ENCODE measurements at places on chromosomes 16 and 17. TPM values are rescaled to one million over a fixed set of nuclear protein-coding genes. Genes with fewer than 3 reads are reported as not detected.
A peak's percentile ranks its signal among the peaks of the same experiment; 100 is the strongest.

- ATAC-seq: no peak
Observed at GRCh38 chr17:49440581-49440980, 25.9 kb upstream of the PHB1 start.

DNA sequence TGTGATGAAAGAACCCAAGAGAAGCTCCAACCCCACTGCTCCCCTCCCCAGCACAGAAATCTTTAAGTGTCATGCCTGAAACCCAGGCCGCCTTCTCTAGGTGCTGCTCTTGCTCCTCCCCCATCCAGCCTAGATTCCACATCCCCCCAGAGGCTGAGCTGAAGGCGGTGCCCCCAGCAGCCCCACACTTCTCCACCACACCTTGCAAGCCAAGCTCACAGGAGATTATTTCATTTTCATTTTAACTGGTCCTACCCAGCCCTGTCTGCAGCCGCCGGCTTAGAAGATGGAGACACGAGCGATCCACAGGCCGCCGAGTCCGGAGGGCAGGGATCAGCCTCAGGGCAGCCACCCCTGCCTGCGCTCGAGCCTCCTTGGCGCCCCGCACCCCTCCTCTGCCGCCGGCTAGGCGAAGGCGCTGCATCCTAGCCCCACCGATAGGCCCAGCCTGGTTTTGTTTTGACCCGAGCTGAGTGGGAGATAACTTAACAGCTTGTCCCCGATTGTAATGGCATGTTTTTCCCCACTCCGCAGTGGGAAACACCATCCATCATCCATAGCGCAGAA, 125.3 kb downstream of the RBFOX3 start:
- no peak for ATAC-seq

DNA sequence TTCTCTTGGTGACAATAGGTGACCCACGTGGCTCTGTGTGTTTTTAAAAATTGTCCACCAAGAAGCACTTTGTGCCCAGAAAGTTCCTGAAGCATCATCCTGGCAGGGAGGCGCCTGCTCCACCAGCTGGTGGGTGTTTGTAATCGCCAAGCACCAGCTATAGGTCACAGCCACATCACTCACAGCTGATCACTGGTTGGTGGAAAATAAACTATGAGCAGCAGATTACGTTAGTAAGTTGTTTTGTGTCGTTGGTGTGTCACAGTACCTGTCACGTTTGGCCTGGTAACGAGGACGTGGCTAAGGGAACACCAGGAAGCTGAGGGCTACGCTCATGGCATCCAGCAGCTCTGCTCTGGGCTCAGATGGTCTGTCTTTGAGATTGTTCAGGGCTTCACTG, 10.1 kb downstream of the MRM3 start:
- no peak for ATAC-seq

- no peak for ATAC-seq
Observed at GRCh38 chr17:21772321-21772720, 80.0 kb downstream of the KCNJ18 start.

DNA sequence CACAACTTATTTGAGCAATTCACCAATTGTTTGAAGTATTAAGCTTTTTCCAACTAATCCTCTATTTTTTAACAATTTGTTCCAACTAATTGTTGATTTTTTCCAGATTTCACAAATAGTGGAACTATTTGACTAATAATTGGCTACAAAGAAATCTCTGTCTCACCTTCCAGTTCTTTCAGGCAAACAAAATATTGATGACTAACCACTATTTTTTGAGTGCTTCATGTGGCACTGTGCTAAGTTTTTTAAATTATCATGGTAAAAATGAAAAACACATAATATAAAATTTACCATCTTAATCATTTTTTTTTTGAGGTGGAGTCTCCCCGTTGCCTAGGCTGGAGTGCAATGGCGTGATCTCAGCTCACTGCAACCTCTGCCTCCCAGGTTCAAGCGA, 24.6 kb upstream of the GRIN2A start:
- ATAC-seq: no peak

DNA sequence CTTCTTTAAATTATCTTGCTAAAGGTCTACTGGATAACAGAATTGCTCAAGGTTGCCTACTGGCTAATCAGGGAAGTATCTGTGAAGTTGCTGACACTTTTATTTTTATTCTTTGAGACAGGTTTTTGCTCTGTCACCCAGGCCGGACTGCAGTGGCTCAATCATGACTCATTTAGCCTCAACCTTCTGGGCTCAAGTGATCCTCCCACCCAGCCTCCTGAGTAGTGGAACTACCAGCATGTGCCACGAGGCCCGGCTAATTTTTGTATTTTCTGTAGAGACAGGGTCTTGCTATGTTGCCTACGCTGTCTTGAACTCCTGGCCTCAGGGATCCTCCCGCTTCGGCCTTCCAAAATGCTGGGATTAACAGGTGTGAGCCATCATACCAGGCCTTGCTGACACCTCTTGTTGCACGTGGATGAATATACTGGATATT, 43.1 kb downstream of the GLG1 start:
- ATAC-seq: peak; percentile 61

- ATAC-seq: no peak
Observed at GRCh38 chr16:57791893-57792461, 10.3 kb downstream of the KIFC3 start.

DNA sequence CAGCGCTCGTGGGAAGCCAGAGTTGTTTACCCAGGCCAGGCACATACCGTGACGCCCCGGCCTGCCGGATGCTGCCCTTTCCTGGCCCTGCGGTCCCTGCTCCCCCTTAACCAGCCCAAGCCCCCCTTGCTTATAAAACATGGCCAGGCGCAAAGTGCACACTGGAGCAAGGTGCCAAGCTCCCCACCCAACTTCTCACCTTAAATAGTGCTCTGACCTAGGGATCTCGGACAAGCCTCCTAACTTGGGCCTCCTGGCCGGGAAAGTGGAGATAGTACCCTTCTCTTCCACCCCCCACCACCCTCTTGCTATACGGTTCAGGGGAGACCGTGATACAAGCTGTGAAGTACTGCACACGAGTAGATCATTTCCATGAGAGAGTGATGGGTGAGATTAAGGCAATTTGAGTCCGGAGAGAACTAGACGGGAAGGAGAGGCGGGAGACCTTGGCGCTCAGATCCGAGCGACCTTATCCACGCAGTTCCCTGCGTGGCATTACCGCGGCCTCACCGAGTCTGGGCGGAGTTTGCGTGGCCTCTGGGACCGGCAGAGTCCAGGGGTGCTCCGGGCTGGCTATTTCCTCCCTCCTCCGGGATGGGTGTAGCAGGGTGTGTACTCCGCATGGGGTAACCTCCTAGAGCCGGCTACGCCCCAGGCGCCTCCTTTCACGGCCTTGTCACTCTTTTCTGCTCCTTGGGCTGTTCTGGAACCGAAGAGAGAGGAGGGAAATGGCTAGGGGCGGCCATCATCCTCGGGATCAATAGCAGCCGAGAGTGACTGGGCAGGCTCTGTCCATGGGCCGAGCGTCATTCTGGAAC, 4.4 kb upstream of the LHX1 start:
- no peak for ATAC-seq

DNA sequence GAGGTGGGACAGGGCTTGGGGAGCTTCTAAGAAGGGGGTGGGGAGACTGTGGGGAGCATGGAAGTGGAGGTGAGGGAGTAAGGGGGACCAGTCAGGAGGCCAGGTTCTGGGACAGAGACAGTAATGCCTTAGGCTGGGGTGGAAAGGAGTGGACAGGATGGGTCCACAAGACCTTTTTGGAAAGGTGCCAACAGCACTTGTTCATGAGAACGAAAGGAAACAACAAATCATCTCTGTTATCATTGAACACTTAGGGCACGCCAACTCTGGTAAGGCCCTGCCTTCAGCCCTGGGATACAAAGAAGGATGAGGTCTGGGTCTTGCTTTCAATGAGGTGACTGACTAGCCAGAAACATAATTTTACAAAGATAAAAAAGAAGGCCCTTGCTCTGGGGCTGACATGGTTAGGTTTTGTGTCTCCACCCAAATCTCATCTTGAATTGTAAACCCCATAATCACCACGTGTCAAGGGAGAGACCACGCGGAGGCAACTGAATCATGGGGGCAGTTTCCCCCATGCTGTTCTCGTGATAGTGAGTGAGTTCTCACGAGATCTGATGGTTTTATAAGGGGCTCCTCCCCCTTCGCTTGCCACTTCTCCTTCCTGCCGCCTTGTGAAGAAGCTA, 113.8 kb downstream of the SLC39A11 start:
- no peak for ATAC-seq

DNA sequence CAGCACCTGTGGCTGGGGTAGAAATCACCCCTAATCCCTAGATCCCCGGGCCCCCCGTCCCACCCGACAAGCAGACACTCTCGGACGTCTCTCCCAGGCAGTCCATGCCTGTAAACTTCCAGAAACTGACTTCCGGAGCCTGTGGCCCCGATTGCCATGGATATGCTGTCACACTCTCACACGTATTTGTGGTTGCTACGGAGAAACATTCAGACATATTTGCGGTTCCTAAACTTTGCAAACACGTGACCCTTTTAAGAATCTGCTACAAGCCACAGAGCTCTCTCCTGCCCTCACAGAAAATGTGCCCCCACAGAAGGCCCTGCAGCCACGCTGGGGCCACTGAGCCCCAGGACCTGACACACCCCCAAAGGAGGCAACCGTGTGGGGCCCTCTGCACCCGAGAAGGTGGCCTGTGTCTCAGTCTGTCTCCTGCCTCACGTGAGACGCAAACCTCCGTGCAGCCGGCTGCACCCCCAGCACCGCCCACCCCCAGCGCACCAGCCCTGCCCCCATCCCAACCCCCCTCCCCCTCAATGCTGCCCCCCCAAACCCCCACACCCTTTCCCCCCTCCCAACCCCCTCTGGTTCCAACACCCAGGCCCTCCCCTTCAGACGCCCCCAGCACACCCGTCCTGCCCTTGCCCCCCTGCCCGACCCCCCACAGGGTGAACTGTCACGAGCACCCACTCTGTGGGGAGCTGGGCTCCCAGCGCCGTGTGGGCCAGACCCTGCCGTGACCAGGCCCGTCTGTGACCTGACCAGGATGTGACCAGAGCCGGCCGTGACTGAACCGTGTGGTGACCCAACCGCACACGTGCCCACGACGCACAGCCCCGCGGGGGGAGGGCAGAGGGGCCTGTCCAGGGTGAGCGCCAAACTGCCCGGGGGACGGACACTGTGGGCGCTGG, 66.3 kb upstream of the METRNL start:
- no peak for ATAC-seq

- ATAC-seq: no peak
Observed at GRCh38 chr16:67400901-67401300, 7.6 kb upstream of the TPPP3 start.

KCNH4 gene
- 0.27 TPM for total RNA-seq

BEAN1 gene
- total RNA-seq: not detected
